ENCODE measurements at places on chromosomes 11 and 22.

- DNase-seq: no peak
Observed at GRCh38 chr22:39362271-39362670, 12.5 kb downstream of the SYNGR1 start.

DNA sequence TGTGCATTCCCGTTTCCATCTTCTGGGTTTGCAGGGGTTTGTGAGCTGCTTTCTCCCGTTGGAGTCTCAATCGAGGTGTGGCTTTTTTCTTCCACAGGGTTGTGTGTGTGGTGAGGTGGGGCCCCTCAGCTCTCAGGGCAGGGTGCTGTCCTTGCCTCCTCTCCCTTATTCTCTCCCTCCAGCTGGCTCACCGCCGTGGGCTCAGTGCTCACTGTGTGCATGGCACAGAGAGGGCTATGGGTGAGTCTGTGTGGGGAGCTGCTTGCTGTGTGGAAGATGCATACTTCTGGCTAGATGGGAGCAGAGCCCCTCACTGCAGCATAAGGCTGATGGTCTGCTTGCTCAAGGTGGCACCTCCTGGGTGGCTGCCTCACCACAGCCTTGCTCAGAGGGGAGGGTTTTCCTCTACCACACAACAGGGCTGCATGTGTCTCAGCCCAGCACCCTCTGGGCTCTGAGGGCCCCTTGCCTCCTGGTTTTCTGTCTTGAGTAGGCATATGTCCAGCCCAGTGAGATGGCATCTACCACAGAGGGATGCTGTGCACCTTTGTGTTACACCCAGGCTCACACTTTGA is 203.1 kb upstream of the B3GAT1 start:
- DNase-seq: no peak

GRCh38 chr11:17207317-17208256 is at the start of gene PIK3C2A:
TSS of gene PIK3C2A (minus strand) at chr11:17207986. CDS start at chr11:17169741, 38,245 bp downstream.
- DNase-seq: no peak

GRCh38 chr22:22342697-22343580 is 98.4 kb downstream of the VPREB1 start:
- DNase-seq: no peak

DNA sequence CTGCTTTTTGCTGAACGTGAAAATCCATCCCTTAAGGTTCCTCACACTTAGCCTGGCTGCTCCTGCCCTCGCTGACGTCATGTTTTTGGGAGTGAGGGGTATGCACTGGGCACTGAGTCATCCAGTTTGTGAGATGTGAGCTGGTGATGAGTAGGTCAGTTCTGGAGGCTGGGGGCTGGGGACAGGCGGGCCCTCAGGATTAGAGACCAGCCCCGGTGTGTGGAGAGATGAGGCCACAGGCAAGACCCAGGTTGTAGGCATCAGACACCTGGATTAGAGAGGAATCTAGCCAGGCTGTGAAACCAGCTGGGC is 9.2 kb downstream of the KCNC1 start:
- no peak for DNase-seq

DNA sequence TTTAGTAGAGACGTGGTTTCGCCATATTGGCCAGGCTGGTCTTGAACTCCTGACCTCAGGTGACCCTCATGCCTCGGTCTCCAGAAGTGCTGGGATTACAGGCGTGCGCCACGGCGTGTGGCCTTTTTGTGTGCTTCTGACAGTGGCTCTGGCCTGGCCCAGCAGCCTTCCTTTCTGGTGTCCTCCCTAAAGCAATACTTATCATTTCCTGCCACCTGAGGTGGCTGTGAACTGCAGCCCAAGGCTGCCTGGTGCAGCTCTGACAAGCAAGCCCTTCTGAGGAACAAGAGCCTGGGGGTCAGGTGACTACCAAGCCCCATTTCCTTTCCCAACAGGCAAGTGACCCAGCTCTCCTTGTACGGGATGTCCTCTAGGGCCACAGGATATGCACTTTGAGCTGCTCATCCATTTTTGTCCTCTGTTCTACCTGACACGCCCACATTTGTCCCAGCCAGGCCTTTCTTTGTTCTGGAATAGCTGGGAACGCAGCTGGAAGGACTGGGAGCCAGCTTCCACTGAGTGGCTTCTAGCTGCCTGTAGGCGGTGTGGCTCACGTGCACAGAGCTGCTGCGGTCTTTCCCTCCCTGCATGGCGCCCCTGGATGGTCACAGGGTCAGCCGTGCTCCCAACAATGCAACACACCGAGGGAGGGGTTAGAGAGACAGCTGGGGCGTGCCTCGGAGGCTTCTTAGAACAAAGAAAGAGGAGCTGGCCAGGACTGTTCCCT is 12.3 kb upstream of the BID start:
- no peak for DNase-seq

DNA sequence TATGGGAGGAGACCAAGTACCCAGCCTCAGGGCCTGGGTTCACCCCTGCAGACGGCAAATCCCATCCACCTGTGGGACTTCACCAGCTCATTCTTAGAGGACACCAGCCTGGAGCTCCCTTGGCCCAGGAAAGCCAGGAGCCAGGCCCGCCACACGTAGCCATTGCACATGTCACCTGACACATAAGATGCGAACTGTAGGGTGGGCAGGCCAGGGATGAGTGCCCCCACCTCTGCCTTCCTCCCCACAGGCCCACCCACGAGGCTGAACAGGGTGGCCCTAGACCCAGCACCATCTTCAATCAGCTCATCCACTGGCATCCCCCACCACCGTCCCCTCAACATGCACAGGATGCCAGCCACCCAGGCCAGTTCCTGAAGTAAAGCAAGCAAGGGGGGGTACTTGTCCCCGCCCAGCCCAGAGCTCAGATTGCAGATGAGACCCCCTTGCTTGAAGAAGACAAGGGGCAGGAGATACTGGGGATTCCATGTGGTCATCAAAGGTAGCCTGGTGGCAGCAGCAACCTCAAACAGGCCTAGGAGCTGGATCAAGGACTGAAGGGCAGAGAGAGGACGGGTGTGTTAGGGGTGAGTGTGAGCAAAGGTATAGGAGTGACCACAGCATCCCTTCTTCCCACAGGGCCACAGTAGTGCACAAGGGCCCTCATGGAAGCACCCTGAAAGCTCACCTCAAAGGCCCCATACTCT is 45.6 kb downstream of the IGLL5 start:
- DNase-seq: no peak

GRCh38 chr22:20298803-20299745 is 20.8 kb downstream of the DGCR6L start:
- DNase-seq: no peak

GRCh38 chr11:64714666-64715065 is 8.3 kb downstream of the NRXN2 start:
- DNase-seq: no peak

DNA sequence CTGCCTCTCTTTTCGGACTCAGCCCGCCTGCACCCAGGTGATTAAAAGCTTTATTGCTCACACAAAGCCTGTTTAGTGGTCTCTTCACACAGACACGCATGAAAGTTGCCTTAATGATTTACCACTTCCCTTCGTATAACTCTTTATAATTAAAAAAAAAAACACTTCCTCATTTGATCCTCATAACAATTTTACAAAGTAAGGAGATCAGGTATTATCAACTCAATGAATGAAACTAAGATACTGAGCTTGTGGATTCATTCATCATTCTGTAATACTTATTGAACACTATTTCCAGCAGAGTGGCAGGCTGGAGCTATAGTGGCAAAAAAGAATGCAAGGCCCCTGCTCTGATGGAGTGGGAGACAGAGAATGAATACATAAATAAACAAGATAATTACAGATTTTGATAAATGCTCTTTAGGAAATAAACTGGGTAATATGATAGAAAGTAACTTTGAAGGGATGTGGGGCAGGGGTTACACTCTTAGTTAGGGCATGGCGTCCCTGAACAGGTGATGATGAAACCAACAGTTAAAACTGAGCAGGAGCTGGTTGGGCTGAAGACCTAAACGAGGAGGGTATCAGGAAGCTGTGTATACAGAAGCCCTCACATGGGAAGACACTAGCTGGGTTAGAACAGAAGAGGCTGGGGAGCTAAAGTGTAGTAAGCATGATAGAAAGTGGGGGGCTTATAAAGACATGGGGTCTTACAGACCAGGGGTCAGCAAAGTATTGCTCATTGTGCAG is 5.4 kb upstream of the CRTAM start:
- DNase-seq: no peak

DNA sequence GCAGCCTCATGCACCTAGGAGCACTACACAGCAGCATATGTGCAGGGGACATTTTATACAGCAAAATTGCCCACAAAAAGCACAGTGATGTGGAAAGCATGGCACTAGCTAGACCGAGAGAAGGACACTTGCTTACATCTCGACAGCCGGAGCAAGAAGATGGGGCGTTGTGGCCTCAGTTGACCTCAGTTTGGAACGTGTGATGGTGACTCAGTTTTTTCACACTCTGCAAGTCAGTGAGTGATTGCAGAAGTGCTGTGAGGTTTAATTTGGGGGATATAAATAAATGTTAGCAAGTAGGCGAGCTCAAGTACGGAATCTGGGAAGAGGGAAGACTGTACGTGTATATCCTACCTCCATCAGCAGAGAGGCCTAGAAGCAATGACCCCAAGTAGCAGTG is 23.3 kb downstream of the LRP5 start:
- no peak for DNase-seq

- no peak for DNase-seq
Observed at GRCh38 chr11:94546162-94546470, 2.4 kb downstream of the FUT4 start.

GRCh38 chr11:9396752-9397151 is 12.3 kb downstream of the IPO7 start:
- no peak for DNase-seq

DNA sequence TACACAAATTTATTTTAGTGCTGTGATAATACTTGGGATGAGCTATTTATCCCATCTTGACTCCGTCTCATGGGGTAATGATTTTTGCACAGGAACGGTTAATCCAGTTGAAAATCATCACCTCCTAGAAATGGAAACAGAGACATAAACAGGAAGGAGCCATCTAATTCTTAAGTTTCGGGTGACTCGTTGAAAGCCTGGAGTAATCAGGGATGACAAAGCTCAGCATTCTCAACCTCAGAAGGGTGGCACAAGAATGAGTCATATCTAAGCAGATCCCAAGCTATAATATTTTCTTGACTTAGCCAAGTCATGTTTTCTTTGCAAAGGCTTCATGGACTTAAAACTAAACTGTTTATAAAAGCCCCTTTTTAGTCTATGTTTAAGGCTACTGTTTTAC is 280.8 kb upstream of the CCDC90B start:
- DNase-seq: no peak

DNA sequence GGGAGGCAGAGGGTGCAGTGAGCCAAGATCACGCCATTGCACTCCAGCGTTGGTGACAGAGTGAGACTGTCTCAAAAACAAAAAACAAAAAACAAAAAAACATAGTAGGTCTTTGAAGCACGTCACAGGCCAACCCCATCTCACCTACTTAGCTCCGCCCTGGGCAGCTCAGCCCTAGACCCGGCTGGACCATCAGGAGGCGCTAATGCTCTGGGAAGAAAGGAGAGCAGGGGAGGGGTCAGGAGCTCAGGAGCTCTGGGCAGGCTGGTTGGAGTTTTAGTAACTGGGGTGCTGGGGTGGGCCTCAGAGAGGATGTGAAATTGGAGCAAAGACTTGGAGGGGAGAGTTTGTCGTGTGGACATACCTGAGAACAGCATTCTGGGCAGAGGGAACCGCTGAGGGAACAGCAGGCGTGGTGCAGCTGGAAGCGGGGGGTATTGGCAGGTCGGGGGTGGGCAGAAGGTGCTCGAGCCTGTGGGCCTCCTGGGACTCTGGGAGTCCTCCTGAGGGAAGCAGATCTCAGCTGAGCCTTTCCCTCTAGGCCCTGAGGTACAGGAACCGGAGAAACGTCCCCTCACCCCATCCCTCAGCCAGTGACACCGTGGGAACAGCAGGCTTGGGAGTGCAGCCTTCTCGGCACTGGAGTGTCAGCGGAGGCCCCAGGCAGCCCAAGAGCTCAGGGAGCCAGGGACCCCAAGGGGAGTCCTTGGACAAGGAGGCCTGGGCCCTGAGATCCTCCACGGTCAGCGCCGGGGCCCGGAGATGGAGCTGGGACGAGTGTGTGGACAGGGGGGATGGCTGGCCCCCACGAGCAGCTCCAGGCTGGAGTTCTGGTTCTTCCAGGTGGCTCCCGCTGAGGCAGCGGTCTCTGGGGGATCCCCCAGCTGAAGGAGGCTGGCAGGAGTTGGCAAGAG is 2.2 kb upstream of the RPS6KA4 start:
- DNase-seq: peak; percentile 62

DNA sequence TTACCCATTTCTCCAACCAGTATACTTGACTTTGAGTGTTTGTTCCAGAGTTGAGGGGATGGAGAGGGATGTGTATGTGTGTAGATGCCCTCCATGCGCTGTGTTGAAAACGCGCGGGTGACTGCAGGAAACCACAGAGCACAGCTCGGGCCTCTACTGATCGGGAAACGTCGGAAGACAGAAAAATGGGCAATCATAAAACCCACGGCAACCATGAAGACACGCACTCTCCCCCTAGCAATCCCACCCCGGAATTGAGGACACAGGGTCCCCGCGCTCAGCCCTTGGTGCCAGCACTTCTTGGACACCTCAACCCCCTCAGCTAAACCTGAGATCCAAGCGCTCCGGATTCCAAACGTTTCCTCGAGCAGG is 251 bp upstream of the UQCC3 start:
- no peak for DNase-seq

- no peak for DNase-seq
Observed at GRCh38 chr22:22914726-22915669, 27.4 kb downstream of the IGLL5 start.

DNA sequence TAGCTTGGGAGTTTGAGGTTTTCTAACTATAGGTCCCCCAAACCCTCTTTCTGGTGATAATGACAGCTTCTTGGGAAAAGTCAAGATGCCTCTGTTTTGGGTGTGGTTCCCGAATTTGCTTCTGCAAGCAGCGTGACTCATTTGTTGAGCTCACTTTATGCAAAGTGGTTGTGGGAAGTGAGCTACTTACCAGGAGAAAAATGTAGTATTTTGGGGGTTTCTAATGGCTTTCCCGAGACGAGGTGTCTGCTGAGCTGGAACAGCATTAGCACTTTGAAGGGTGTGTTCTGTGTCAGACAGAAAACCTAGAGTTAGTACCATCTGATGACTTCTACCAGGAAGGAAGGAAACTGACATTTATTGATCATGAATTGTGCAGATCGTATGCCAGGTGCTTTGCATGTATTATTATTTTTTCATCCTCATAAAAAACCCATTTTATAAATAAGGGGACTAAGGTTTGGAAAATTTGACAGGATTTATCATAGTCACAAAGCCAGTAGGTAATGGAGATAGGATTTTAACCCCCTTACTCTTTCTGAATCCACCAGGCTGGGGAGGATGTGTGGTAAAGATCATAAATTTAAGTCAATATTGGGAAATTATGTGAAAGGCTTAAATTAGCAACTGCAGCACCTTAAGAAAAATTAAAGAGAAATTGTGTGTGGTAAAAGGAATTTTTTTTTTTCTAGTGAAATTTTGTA is 108.8 kb upstream of the CD44 start:
- peak; percentile 55 for DNase-seq

DNA sequence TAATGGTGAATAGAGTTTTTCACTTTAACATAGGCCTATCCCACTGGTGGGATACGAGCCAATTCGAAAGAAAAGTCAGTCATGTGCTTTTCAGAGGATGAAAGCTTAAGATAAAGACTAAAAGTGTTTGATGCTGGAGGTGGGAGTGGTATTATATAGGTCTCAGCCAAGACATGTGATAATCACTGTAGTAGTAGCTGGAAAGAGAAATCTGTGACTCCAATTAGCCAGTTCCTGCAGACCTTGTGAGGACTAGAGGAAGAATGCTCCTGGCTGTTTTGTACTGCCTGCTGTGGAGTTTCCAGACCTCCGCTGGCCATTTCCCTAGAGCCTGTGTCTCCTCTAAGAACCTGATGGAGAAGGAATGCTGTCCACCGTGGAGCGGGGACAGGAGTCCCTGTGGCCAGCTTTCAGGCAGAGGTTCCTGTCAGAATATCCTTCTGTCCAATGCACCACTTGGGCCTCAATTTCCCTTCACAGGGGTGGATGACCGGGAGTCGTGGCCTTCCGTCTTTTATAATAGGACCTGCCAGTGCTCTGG is at the start of gene TYR:
TYR (plus strand) TSS at position 185 of the 541 bp plus-strand sequence; CDS start at position 264, 79 bp downstream.
- DNase-seq: no peak
